ENCODE measurements at places on chromosomes 3 and 15.

DNA sequence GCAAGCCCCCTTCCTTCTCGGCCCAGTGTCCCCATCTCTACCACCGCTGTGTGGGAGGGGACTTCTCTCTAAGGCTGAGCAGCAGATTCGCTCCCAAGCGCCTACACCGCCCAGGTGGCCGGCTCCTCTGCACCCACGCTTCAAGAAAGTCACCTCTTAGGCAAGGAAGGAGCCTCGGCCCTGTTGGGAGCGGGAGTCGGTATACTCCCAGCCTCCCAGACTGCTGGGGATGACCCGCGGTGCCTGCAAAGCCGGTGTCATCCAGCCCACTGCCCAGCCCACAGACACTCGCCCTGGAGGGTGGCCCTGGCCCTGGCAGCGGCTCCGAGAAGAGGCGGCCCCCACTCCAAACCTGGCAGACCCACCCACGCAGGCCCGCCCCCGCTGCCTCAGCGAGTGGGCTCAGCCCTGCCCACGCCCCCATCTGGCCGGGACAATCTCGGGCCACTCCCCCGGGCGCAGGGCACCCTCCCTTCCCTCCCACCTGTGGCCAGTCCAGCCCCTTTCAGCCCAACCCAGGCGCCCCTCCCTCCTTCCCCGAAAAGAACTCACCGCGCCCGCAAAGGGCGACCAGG lies 396 bp downstream of the CHRNB4 start:
- no peak for DNase-seq

DNA sequence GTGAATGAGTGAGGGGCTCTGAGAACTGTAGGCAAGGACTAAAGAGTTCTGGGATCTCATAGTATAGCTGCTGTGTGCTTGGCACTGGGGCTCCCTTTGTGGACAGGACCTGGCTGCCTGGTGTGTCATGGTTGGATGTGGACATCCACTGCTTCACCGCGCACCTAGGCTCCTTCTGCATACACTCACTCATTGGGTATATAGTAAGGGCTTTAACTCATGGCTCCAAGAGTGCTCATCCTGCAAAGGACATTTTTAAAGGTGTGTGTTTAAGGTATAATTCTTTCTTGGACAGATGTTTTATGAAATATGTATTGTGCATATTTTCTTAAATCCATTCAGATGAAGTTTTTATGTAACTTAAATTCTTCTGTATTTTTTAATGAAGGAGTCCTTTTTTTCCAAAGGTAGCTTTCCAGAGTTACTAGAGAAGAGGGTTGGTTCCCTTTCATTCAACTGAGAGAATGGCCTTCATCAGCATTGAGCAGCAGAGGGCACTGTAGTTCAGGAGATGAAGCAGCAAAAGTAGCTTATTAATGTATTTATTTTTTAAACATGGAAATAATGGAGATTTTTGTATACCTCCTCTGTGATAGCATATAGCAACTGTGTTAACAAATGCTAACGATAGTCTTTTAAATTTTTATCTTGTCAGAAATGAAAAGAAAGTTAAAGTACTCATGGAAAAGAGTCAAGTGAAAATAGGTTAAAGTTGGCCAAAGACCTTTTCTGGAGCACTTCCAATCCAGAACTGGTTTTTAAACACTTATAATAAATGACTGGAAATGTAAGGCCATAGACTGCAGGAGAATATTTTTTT lies 25.2 kb downstream of the OXNAD1 start:
- no peak for DNase-seq

DNA sequence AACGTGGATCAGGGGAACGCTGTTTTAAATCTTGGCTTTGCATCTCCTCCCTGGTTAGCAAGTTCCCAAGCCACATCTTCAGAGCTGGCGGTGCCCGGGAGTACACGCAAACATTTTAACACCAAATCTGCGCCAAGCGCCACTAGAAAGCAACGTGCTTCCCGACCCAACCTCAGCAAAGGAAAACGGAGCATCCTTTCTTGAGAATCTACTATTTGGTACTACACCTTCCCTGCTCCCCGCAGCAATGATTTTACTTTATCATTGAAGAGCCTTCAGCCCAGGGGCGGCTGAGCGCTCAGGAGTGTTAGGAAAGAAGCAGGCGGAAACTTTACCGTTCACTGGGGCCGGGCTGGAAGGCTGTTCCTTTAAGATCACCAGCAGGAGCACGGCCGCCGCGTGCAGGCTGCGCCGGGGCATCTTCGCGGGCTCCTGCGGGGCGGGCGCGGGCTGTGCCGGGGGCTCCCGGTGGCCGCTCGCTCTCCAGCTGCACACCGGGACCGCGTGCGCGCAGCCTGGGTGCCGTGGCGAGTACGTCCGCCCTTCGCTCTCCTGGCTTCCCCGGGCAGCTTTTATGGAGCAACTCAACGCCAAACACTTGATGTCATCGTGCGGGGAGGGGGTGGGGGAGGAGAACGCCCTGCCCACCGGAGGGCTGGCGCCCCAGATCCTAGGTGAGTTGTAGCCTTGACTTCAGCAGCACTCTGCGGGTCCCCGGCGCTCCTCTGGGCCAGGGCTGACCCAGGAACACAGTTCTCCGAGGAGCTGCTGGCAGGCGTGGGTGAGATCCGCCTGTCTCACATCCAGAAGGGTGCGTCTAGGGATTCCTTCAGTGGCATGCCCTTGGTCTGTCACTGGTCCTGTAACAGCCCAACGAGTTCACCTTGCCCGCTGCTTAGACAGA lies at the start of gene CA12:
TSS of gene CA12 (minus strand) at position 546 of the 904 bp plus-strand sequence. CDS start at position 420, 126 bp downstream.
- no peak for DNase-seq

DNA sequence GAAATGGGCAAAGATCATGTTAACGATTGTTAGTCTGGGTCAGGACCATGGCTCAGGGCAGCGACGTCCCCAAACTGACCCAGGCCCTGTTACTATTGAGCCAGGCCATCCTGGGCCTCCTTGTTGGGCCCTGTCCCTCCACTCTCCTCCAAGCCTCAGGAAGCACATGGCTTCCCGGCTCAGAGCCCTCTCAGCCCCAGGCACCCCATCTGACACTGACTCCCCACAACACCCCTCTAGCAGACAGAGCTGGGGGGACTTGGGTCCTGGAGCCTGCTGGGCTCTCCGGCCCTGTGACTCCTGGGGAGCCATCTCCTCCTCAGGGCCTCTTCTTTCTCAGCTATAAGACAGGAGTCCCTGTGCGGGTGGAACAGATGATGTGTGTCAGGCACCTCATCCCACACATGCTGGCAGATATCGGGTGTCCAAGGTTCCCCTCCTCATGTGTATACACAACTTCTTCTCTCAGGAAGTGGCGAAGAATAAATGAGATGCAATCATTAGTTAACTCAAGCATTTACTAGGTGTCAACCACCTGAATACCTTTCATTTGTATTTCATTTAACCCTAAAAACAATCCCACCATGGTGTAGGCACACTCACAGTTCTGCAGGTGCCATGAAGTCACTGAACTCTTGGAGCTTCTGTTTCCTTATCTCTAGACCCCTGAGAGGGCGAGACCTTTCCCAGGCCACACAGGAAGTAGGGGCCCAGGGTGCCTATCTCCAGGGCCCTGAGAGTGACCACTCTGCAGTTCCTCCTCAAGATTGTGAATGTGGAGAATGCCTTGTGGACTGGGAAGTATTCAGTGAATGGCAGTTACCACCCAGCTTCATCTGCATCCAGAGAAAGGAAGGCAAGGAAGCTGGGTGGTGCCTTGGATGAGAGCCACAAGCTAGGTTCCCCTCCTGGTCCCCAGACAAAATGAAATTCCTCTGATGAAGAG lies 282.5 kb upstream of the TLE3 start:
- DNase-seq = no peak
